Activated CD4-positive, alpha-beta T cell treated with anti-CD3 and anti-CD28 coated beads, Interleukin-2, amount 50 U/mL, for 24 hours (primary cell): ENCODE measurements at places on chromosomes 2 and 18.

GRCh38 chr2:232870018-232870765 lies at the start of gene SNORC:
SNORC (plus strand) TSS chr2:232870264; CDS start chr2:232870342, 78 bp downstream.
- no peak for DNase-seq

- DNase-seq, result no peak
These were observed 72.6 kb downstream of the CTAGE1 start for GRCh38 chr18:22344908-22345670.

DNA sequence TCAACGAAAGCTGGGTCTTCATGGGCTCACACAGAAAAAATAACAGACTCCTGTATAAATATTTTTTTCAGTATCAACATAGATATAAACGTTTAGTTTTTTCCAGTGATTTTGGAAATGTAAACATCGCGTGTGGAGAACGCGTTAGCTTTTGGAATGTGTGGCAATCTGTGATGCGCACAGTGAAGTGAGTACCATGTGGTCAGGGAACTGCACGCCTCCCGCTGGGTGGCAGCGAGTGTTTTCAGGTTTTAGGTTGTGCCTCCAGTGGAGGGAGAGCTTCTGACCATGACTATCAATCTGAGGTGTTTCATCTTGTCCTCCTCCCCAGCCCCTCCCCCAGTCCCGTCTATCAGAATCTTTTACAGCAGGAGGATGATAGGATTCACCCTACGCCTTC lies 127.8 kb downstream of the ARHGAP28 start:
- no peak for DNase-seq

- no peak for DNase-seq
These were observed 179.5 kb downstream of the PPP1R1C start for GRCh38 chr2:182165202-182165601.

- DNase-seq, result no peak
These were observed 326.9 kb downstream of the FSIP2 start for GRCh38 chr2:186065491-186065890.

- no peak for DNase-seq
These were observed 25.6 kb upstream of the TBC1D8 start for GRCh38 chr2:101176803-101177202.

- no peak for DNase-seq
These were observed 22.2 kb upstream of the POU3F3 start for GRCh38 chr2:104831742-104832141.

- no peak for DNase-seq
These were observed 28.2 kb upstream of the LBH start for GRCh38 chr2:30203156-30203555.

DNA sequence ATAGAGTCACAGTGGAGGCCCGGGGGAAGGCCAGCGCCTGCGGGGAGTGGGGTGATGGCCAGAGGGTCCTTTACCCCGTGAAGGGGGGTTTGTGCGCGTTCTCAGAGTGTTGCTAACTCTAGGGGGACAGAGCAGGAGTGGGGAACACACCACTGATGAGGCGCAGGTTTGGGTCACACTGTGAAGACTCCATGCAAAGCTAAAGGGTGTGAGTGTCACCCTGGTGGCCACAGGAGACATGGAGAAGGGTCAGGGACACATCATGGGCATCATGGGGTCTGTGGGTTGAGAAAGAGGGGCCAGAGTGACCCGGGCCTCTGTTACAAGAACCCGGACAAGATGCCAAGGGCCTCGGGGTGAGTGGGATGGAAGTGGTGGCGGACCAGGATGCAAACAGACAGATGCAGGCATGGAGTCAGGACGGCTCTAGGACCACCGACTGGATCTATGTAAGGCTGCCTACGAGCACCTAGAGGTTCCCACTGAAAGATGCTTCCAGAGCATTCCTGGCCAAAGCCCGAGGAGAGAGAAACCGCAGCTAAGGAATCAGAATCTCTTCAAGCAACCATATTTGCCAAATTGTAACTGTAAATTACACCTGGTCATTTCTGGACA lies 84.3 kb downstream of the PXDN start:
- no peak for DNase-seq
